Stimulated activated CD8-positive, alpha-beta memory T cell treated with anti-CD3 and anti-CD28 coated beads, Interleukin-15, amount 100 ng/mL, for 48 hours (primary cell): ENCODE measurements at places on chromosomes 4 and X.

GRCh38 chr4:17788956-17789355, 7.5 kb upstream of the FAM184B start:
- DNase-seq = no peak

GRCh38 chr4:2795300-2795892, 2.5 kb downstream of the SH3BP2 start:
- no peak for DNase-seq

GRCh38 chr4:61445374-61446063, 245.4 kb downstream of the ADGRL3 start:
- no peak for DNase-seq

DNA sequence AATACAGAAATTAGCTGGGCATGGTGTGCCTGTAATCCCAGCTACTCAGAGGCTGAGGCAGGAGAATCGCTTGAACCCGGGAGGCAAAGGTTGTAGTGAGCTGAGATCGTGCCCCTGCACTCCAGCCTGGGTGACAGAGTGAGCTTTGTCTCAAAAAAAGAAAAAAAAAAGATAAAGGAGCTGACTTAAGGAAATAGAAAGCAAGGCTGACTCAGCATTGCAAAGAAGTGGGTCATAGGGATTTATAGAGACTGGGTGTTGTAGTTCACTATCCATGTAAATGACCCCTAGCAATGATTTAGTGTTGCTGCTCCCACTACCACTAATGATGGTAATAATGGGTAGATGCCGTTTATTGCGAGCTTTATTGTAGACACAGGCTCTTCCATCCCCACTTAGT, 47.6 kb downstream of the ADD1 start:
- DNase-seq = no peak

GRCh38 chr4:181146051-181146450, 1097.2 kb upstream of the TENM3 start:
- DNase-seq = no peak

- no peak for DNase-seq
Observed at GRCh38 chr4:30269850-30270249, 450.3 kb upstream of the PCDH7 start.

GRCh38 chr4:38665551-38666411, 1.8 kb downstream of the KLF3 start:
- DNase-seq = no peak

- no peak for DNase-seq
Observed at GRCh38 chr4:139658586-139659382, 6.8 kb upstream of the MGST2 start.

DNA sequence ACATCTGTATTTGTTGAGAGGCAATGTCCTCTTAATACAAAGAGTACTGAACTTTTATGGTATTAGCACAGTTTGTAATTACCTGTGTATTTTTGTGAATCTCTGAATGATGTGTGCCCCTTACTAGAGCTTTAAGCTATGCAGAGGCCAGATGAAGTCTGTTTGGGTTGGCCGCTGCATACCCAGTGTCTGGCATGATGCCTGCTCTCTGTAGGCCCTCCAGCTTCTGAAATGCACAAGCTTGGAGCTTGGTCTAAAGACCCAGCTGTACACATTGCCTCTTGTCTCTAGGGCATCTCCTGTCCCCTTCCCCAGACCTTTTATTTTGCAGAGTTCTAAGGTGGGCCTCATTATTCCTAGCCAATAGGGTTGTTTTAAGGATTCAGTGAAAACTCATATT, 68.6 kb downstream of the CDS1 start:
- no peak for DNase-seq

DNA sequence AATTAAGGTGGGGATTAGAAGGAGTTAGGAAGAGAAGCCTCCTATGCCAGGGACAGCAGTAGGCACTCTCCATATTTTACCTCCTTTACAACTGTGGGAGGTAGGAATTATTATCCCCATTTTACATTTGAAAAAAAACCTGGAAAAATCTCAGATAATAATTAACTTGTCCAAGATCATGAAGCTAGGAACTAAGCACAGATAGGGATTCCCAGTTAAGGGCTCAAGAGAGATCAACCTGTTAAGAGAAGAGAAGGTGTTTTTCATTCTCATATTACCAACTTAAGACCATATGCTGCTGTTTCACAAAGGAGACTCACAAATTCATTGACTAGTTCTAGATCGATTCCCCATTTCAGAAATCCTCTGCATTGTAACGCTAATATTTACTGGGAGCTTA, 16.1 kb upstream of the FAM47E start:
- no peak for DNase-seq

- no peak for DNase-seq
Observed at GRCh38 chr4:3382251-3382650, 59.5 kb upstream of the HGFAC start.

GRCh38 chrX:41478381-41478911, 31.3 kb downstream of the NYX start:
- no peak for DNase-seq

- DNase-seq = no peak
Observed at GRCh38 chr4:36316607-36317006, 35.2 kb downstream of the DTHD1 start.

DNA sequence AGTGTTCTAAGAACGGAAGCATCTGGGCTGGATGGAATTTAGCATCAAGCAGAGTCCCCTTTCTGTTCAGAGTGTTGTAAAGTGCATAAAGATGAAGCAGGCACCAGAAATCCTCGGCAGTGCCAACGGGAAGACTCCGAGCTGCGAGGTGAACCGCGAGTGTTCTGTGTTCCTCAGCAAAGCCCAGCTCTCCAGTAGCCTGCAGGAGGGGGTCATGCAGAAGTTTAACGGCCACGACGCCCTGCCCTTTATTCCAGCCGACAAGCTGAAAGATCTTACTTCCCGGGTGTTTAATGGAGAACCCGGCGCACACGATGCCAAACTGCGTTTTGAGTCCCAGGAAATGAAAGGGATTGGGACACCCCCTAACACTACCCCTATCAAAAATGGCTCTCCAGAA, 29.4 kb downstream of the NSD2 start:
- DNase-seq = no peak

DNA sequence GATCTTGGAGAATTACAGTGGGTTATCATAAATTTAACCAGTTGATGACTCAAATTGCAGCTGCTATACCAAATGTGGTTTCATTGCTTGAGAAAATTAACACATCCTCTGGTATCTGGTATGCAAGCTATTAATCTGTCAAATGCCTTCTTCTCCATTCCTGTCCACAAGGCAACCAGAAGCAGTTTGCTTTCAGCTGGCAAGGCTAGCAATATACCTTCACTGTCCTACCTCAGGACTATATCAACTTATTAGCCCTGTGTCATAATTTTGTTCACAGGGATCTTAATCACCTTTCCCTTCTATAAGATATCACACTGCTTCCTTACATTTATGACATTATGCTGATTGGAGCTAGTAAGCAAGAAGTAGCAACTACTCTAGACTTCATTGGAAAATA, 110.0 kb upstream of the GPC3 start:
- DNase-seq = no peak

DNA sequence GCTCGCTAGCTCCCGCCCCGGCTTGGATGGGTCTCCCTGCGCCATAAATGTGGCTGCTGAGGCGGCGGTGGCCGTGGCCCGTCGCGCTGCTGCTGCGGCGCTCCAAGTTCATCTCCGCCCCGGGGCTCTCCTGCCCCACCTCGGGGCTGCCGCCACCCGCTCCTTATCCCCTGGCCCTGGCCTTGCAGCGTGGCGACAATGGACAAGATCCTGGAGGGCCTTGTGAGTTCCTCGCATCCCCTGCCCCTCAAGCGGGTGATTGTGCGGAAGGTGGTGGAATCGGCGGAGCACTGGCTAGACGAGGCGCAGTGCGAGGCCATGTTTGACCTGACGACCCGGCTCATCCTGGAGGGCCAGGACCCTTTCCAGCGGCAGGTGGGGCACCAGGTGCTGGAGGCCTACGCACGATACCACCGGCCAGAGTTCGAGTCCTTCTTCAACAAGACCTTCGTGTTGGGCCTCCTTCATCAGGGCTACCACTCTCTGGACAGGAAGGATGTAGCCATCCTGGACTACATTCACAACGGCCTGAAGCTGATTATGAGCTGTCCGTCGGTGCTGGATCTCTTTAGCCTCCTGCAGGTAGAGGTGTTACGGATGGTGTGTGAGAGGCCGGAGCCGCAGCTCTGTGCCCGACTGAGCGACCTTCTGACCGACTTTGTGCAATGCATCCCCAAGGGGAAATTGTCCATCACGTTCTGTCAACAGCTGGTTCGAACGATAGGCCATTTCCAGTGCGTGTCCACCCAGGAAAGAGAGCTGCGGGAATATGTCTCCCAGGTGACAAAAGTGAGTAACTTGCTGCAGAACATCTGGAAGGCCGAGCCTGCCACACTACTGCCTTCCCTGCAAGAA, 763 bp downstream of the USP38 start:
- DNase-seq = peak; percentile 18

GRCh38 chr4:20444599-20445337, 193.1 kb downstream of the SLIT2 start:
- DNase-seq = no peak

- DNase-seq = no peak
Observed at GRCh38 chr4:20283039-20283438, 31.3 kb downstream of the SLIT2 start.

DNA sequence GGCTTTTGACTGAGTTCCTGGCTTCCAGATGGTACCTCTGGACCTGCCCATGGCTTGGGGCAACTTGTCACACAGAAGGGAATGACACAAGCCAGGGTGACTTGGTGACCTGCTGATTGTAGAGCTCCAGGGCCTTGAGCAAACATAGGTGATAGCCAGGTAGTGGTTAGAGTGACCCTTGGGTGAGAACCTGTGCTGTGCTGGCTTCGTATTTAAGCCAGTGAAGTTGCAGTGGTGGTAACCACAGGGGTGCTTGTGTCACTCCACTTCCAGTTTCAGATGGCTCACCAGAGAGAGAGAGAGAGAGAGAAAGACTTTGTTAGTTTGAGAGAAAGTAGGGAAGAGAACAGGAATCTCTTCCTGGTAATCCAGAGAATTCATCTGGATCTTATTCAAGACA, 471.6 kb downstream of the ZIC3 start:
- DNase-seq = no peak

GRCh38 chrX:120759685-120760084, 116.0 kb downstream of the CT47B1 start:
- DNase-seq = no peak

DNA sequence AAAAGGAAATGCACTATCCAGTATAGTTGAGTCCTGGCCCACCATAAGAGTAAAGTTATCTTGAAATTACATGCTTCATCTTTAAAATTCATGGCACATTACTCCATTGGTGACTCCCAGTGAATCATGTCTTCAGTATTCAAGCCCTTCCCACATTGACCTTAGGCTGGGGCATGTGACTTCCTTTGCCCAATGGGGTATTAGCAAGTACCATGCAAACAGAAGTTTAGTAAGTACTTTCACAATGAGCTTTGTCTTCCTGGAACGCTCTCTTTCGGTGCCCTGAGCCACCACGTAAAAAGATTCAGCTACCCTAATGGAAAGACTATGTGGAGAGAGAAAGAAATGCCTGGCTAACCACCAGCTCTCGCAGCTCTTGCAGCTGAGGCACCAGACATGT, 235.4 kb downstream of the HNRNPD start:
- no peak for DNase-seq

DNA sequence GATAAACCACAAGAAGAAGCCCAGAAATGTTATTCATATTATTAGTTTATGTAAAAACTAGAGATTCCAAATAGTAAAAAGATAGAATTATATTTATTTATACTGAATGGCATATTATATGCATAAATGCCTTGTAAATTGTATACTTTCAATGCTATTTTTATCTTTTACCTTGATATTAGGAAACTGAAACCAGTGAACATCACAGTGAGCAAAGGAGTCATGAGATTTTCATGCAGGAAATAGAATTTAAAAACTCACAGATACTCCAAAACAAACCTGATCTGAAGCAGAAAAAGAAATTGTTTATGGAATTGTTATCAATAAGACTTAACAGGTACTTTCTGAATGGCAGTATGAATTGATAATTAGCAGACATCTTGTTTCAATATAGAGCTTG, 207.3 kb upstream of the CENPE start:
- no peak for DNase-seq

DNA sequence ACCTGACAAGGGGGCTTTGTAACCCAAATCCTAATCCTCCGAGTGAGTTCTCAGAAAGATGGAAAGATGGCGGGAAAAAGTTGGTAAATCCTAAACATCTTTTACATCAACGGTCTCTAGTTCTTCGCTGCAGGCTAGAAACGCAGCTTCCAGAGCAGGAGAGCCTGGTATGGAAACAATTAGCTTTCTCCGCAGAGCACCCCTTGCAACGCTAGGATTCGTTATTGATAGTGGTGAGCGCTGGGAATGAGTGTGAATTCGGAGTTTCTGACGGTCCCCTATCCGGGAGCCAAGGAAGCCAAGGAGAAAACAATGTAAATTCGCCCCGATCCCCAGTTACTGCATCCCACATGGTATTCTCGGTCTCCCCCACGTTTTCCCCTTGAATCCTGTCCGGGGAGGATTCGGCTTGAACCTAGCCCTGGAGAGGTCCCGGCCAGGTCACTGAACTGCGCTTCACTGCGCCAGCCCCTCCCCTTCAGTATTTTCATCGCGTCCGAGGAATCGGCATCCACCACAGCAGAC, 4.7 kb upstream of the NEUROG2 start:
- no peak for DNase-seq

GRCh38 chrX:95733426-95733825, 951.2 kb upstream of the DIAPH2 start:
- no peak for DNase-seq

DNA sequence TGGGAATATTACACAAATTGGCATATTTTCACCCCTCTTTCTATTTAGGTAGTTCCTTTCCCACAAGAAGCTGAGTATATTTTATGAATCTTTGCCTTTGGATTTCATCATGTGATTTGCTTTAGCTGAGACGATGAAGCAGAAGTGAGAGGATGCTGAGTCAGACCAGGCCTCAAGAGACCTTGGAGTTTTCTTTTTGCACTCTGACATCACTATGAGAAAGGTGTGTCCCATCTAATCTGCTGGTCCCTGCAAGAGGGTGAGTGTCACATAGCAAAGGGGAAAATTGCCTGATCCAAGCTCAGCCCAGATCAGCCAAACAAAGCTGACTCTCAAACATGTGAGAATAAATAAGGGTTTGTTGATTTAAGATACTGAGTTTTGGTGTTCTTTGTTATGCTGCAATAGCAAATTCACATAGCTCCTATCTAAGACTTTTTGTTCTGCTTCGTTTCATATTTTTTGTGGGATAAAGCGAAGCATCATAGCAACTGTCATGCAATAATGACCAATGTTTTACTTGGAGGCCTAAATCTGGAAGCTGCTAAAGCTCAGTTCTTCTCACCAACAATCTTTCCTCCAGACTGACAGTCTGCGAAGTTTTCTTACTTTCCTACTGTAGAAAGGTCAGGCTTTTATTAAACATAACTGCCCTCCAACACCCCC, 176.9 kb downstream of the PDHA2 start:
- DNase-seq = no peak
